ENCODE measurements at places on chromosomes 11 and 22.

DNA sequence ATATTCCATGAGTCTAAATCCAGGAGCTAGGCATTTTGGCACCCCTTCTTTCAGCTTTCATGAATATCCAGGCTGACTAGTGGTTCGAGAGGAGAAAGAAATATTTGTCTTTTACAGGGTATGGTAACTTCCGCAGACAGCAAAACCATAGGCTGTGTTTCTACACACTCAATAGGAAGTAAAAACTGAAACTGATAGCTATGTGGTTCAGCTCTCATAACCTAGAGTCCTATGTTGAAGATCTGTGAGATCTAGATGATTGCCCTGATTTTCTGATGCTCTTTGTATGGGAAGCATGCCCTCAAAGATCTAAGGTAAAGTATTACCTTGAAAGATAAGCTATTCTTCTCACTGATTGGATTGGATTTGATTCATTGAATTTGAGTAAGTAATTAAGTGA is 118.3 kb downstream of the CD44 start:
- DNase-seq: no peak

- DNase-seq: no peak
These were observed 9.7 kb upstream of the THY1 start for GRCh38 chr11:119432484-119433357.

- no peak for DNase-seq
These were observed 1.2 kb downstream of the TTC36 start for GRCh38 chr11:118528511-118528910.

DNA sequence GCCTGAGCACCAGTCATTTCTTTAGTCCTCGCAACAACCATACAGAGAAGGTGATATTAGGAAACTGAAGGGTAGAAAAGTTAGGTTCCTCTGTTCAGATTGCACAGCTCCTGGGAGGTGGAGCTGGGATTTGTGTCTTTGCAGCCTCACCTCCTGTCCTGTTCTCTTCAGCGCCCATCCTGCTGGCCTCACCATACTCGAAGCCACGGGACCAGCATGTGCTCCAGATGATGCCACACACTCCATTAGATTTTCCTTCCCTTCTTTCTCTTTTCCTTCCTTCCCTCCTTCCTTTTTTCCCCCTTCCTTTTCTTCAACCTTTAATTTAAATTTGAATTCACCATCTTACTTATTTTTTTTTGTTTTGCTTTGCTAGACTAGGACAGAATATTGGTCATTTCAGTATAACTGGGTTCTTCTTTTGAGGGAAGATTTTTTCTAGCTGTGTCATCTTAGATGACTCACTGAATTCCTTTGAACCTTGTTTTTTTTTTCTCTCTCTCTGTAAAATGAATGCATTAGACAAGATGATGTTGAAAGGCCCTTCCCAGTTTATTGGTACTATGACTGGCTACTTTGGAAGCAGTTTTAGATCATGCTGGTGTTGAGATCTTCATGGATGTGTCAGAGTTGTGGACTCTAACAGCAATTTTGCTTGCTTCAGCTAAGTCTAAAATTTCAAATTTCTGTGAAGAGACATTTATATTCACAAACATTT is 662.5 kb upstream of the TENM4 start:
- DNase-seq: no peak

GRCh38 chr11:41714101-41714500 is 254.6 kb upstream of the LRRC4C start:
- DNase-seq: no peak

DNA sequence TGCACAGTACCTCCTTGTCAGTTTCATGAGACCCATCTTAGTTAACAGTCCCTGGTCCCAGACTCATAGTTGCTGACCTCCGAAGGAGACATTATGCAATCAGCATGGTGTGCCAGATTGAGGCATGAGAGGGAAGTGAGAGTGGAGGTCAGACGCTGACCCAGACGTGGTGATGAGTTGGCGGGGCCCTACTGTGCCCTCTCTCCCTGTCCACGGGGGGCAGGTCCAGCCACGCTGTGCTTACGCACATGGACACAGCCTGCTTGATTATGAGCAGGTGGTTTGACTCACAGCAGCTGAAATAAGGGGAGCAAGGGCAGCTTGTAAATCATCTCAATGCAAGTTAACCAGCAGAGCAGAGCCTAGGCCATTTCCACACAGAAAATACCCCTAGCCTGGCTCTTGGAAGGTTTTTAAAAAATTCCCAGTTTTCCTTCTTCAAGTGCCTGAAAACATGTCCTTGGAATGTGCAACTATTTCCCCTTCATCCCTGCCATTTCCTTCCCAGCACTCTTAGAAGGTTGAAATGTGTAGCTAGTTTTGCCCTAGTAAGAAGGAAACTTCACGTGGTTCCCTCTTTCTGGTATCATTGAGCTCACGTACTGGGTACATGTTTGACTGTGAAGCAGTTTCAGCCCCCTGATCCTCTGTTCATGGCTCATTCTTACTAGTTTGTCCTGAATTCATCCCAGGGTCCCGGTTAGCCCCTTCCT is 122.6 kb upstream of the SORL1-AS1 start:
- DNase-seq: no peak

GRCh38 chr11:132531921-132532320 is 1000.4 kb downstream of the OPCML start:
- no peak for DNase-seq

DNA sequence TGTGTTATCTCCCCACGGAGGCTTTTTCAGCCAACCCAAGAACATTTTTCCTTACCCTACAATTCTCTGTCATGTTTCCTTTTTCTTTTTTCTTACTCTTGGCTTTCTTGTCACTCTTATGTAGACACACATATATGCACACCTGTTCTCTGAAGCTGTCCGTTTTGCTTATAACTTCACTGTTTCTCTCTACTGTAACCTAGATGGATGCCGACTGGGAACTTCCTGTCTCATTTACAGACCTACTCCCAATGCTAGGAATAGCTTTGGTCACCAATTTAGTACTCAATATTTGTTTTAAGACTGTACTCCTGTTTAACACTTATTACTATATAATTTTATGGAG is 9.9 kb upstream of the CASP12 start:
- no peak for DNase-seq

DNA sequence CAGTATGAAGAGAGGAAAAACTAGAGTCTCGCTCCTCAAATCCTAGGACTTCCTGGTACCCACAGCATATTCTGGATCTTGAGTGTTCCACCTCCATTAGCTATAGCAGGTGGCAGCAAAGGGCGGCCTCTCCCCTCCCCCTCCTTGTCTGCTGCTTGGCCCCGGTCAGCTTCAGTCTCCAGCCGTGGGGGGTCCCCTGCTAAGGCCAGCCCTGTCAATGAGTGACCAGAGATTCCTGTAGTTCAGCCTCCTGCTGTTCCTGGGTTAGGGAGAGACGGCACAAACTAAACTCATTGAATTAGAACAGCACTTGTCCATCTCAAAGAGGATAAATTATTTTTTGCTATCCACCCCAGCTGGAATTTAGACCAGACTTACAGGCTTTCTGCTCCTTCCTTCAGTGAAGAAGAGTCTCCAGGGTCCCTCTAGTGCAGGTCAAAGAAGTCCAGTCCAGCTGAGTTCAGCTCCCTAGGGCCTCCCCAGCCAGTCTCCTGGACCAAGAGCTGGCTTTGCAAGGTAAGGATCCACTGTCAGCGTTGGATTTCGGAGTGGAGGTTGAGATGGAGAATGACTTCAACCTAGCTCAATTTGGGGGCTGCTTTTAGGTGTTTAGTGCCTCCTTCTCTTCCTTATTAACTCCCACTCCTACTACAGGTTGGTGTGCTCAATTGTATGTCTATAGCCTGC is 1.1 kb upstream of the PHLDB1 start:
- DNase-seq: no peak

DNA sequence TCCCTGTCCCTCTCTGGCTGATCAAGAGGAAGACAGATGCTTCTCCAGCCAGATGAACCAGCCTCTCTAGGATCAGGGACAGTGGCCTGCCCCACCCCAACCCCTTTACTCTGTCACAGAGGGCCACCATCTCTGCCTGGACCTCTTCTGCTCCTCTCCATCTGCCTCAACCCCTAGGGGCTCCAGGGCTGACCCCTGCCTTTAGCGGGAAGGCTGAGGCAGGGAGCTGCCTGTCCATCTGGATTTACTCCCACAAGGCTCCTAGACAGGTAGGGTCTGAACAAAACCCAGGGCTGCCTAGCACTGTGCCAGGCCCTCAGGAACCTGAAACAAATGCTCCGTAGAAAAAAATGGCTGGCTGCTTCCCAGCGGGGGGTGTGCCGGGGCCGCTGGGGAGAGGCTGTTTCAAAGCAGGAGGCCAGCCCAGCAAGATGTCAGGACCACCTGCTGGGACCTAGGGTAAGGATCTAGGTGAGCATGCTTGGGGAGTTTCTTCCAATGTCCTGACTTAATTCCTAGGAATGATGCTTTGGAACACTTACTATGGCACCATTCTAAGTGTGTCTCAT is 3.2 kb downstream of the CHST1 start:
- DNase-seq: no peak

- no peak for DNase-seq
These were observed 7.8 kb downstream of the SH3BP1 start for GRCh38 chr22:37647317-37647716.

DNA sequence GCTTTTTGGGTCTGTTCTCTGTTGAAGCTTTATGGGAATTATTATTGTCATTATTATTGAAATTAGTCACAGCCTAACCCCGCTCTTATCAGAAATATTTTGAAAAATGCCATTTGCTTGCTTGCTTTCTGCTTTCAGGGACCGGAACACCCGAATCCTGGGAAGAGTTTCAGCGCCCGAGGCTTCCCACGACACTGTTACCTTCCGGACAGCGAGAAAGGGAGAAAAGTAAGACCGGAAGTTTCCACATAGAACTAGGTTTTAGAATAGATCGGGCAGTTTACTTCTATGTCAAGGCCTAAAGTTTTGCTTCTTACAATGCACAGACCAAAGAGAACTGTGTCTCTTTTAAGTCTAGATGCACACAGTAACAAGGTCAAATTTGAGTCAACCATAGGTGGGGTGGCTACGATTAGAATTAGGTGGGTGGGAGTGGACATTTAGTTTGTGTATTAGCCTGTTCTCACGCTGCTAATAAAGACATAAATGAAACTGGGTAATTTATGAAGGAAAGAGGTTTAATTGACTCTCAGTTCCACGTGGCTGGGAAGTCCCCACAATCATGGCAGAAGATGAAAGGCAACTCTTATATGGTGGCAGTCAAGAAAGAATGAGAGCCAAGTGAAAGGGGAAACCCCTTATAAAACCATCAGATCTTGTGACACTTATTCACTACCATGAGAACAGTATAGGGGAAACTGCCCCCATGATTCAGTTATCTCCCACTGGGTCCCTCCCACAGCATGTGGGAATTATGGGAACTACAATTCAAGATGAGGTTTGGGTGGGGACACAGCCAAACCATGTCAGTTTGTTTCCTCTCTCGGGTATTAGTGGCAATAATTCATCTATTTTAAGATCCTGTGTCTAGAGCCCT is 12.9 kb downstream of the MPEG1 start:
- DNase-seq: no peak

Data from activated T-cell treated with anti-CD3 and anti-CD28 coated beads for 4 hours (primary cell).